ENCODE measurements at places on chromosomes 3 and 15.

- no peak for DNase-seq
Measured at GRCh38 chr3:176950743-176951142, 246.5 kb downstream of the TBL1XR1 start.

DNA sequence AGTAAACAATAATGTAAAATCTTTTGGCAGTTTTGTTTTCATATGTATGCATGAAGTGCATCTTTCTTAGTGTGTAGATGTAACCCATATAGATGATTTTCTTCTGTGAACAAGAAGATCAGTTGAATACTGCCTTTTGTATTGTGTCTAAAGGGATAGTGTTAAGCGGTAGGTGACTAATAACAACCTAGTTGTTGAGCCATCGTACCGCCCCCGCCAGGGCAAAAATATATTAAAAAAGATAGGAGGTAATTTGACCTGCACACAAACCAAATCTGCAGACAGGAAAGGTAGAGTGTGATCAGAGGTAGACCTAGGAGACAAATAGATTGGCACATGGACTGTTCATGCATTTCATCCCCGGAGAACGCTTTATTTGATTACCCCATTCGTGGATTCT, 3.3 kb upstream of the GMNC start:
- no peak for DNase-seq

DNA sequence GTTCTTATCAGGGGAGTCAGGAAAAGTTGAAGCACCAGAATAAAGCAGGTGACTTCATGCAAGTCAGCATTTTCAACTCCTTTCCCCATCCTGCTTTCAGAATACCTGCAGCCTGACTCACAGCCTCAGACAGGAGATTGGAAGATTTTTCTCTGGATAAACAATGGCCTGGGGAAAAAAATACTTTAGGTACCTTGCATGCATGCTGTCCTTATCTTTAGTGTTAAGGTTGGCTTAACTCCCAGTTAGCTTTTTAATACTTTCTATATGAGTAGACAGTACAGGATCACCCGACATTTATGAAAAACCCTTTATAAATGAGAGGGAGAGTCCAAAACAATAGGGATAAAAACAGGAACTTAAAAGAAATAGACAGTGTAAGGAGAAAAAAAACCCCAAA, 53.6 kb downstream of the PAK2 start:
- no peak for DNase-seq

GRCh38 chr15:29455055-29455454, 185.4 kb upstream of the NSMCE3 start:
- DNase-seq: no peak

GRCh38 chr3:180332608-180333007, 269.4 kb upstream of the TTC14 start:
- DNase-seq: no peak

- DNase-seq: no peak
Measured at GRCh38 chr15:58983261-58983660, 4.2 kb upstream of the RNF111 start.

DNA sequence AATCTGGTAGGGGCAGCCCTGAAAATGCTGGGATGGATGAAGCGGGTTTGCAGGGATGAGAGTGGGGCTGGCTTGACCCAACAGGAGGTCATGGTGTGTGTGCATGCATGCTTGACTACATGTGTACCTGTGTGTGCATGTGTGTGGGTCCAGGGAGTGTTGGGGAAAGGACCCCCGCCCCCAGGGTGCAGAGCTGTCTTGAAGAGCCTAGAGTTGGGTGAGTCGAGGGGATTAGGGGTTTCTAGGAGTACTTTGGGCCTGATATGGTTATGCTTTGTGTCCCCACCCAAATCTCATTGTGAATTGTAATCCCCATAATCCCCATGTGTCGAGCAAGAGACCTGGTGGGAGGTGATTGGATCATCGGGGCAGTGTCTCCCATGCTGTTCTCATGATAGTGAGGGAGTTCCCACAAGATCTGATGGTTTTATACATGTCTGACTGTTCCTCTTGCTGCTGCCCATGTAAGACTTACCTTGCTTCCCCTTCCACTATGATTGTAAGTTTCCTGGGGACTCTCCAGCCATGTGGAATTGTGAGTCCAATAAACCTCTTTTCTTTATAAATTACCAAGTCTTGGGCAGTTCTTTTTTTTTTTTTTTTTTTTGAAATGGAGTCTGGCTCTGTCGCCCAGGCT, 5.2 kb upstream of the LCTL start:
- no peak for DNase-seq

- DNase-seq: no peak
Measured at GRCh38 chr15:94671858-94672532, 440.6 kb downstream of the MCTP2 start.

- no peak for DNase-seq
Measured at GRCh38 chr3:57446318-57446841, 97.8 kb downstream of the DNAH12 start.

DNA sequence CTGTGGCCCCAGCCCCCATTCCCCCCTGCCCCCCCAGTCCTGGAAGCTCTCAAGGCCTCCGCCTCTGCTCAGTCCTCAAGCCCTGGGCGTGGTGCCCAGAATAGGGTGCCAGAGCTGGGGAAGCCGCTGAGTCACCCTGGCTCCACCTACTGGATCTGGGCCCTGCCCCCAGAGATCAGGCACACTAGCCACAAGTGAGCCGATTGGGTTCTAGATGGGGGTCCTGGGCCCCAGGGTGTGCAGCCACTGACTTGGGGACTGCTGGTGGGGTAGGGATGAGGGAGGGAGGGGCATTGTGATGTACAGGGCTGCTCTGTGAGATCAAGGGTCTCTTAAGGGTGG, 5.7 kb downstream of the EIF4G1 start:
- DNase-seq: peak; percentile 78

GRCh38 chr15:101250341-101250831, 1.5 kb downstream of the CHSY1 start:
- peak; percentile 27 for DNase-seq

DNA sequence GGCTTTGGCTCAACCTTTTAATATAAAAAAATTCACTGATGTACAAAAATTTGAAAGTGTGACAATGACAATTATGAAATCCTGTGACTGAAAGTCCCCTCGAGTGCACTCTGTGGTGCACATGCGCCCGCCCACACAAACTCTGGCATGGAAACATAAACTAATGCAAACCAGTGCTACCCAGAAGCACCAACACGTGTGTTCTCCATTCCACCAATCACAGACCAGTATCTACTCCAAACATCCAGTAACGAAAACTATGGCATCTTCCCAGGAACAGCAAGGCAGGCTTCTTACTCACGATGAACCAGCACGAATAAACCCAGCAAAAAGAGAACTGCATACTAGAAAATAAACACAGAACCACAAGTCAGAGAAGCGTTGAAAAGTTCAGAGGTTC, 11.7 kb upstream of the NMB start:
- no peak for DNase-seq

GRCh38 chr15:60704717-60705116, 225.8 kb upstream of the ICE2 start:
- DNase-seq: no peak

DNA sequence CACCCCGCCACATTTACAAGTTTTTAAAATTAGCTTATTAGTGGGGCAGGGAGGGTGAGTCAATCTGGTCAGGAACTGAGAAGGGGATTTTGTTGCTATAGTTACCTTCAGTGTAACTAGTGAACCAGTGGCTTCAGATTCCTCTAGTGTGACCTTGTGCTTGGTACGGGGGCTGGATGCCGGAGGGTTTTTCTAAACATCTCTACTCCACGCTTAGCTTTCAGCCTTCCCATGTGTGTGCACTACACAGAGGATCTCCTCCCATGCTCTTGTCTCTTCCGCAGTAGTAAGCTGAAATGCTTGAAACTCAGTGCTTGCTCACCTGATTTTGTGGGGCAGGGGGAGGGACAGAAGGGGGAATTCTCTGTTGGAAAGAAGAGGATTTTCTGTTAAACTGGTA, 67.9 kb upstream of the AKAP13 start:
- no peak for DNase-seq

DNA sequence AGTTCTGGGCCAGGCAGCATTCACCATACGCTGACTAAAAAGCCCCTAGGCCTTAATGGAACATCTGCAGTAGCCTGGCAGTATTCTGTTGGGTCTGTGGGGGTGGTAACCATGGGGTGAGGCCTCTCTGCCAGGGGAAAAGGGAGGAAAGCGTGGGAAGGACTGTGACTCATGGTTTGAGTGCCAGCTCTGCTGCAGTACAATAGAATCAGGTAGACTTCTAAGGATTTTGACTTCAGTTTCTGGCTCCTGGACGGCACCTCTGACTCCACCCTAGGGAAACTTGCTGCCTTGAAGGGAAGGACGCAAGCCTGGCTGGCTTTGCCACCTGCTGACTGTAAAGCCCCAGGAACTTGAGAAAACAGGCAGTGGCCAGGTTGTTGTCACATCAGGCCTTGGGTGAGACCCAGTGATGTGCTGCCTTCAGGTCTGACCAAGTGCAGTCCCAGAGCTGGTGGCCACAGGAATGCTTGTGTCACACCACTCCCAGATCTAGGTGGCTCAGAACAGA, 148.6 kb downstream of the SUCNR1 start:
- no peak for DNase-seq

DNA sequence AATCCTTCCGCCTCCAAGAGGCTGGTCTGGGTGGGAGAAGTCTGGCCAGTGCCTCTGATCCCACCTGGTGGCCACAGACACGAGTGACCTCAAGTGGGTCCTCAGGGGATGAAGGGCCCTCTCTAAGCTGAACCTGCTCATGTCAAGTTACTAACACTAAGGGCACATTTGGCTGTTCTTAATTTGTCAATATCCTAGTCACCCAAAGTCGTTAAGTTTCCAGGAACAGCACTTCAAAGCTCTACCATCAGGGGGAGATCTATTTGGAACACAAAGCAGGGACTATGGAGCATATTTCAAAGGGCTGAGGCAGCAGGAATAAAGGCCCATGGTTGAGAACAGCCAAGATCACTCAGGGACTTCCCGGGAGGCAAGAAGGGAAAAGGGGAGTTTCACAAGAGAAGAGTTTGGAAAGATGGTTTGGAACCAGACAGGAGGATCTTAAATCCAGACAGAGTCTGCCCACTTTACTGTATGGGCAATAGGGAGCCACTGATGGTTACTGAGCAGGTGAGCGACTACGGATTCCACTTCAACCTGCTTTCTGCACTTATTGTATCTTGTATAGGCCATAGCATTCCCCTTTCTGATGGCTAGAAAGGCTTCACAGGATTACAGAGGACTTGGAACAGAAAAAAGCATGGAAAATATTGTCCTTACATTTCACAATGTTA, 13.7 kb downstream of the OXTR start:
- no peak for DNase-seq

- peak; percentile 66 for DNase-seq
Measured at GRCh38 chr3:182682263-182683241, 110.8 kb upstream of the ATP11B start.

DNA sequence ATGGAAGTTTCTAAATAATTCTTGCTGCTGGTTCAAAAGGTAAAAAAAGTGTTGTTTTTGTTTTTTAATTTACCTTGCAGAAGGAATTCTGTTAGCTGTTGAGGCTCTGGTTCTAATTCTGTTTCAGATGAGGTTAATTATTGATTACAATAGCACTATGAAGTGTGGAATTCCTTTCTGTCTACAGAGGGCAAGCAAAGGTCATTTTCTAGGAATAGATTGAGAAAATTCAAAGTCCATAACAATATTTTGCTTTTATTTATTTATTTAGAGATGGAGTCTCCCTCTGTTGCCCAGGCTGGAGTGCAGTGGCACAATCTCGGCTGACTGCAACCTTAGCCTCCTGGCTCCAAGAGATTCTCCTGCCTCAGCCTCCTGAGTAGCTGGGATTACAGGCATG, 789.6 kb downstream of the GRM7 start:
- no peak for DNase-seq

- no peak for DNase-seq
Measured at GRCh38 chr3:174659511-174659910, 199.6 kb upstream of the NAALADL2 start.

GRCh38 chr3:170826047-170826446, 43.9 kb downstream of the RPL22L1 start:
- DNase-seq: no peak

DNA sequence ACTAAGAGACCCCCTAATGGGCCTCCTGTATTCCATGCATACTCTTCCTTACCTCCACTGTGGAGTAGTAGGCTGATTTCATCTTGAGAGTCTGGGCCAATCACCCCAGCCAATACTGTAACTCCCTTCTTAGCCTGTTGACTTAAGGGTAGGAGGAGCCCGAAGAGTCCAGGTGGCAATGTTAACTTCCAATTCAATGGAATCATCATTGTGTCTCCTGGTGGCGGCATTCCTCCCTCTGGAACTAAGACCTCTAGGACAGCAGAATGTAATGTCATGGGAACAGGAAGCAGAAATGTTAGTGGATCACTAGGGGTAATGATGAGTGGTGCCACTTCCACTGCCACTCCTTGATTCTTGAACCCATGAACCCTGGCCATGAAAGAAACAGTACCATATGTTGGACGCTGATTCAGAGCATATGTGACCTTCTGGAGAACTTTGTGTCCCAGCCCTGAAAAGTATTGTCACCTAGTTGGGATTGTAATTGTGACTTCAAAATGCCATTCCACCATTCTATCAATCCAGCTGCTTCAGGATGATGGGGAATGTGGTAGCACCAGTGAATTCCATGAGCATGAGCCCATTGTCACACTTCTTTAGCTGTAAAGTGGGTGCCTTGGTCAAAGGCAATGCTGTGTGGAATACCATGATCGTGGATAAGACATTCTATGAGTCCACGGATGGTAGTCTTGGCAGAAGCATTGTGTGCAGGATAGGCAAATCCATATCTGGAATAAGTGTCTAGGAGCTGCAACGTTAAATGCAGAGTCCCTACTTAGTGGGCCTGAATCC, 24.9 kb downstream of the NAALADL2 start:
- DNase-seq: no peak

DNA sequence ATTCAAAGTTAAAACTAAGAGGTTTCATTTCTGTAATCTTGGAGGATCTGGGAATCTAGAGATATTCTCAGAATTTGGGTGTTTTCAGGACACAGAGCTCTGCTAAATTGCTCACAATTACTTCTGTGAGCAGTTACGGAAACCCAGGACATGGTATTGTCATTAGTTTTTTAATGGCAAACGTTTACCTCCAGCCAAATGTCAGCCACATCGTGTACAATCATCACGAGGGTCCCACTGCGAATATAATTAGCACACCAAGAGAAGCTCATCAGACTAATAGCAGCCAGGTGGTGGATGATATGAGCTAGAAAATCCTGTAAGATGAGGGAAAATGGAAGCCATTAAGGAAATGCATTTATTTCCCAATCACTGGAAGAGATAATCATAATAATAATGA, 56.0 kb downstream of the CERS3 start:
- no peak for DNase-seq

GRCh38 chr3:37075955-37076354, 82.6 kb downstream of the MLH1 start:
- no peak for DNase-seq

GRCh38 chr15:47570044-47570443, 147.3 kb upstream of the SEMA6D start:
- no peak for DNase-seq

- DNase-seq: no peak
Measured at GRCh38 chr3:172133838-172134237, 94.5 kb downstream of the FNDC3B start.

Data from NCI-H1105 treated with DMSO at 0.1 percent for 48 hours (cell line).